Activated CD8-positive, alpha-beta memory T cell treated with anti-CD3 and anti-CD28 coated beads for 1 hour (primary cell): ENCODE measurements at places on chromosomes 2 and 18.

GRCh38 chr2:158918452-158918851 is 50.0 kb upstream of the TANC1 start:
- no peak for DNase-seq

DNA sequence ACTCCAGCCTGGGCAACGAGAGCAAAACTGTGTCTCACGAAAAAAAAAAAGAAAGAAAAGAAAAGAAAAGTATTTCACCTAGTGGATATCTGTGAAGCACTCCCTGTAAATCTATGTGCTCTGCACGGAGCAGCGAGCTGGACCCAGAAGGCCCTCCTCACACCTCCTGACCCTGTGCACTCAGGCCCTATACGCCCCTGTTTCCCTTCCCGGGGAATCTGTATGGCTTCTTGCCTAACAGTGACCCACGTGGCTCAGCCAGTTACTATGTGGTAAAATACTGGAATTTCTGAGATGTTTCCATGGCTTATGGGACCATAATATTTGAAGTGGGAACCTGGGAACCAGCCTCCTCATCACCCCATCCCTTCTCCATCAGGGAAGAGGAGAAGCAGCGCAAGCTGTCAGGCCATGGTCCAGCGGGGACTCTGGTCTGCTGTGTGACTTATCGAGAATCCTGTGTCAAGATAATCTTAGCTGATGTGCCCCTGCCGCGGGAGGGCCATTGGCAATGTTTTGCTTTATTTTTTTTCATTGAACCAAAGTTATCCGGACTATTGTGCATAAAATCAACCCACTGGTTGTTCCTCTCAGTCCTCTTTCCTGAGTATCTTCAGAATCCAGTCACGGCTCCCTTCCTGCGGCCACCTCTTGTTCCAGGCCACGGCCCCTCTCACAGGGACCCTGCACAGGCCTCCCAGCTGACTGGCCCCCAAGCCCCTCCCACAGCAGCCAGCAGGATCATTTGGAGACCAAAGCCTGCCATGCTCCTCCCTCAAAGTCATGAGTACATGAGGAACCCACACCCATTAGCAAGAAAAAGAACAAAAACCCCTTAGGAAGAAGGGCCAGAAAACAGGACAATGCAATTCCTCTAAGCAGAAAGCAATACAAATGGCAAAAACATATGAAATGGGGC is 30.6 kb downstream of the SDC1 start:
- DNase-seq = no peak

DNA sequence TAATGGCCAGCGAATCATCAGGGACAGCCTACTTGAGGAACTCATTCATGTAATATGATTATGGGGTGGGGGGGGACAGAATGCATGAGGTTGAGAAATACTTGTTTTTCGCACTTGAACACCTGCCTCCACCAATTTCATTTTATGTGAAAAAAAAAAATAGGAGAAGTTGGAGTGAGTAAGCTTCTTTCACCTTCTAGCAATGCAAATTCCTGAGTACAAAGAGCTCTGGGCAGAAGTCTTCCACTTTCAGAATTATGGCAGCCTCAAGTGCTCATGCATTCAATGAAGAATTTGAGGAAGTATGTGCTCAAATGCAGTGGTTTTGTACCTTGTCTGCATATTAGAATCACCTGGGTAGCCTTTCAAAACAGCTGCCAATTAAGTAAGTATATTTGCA is 40.1 kb upstream of the GPD2 start:
- no peak for DNase-seq

DNA sequence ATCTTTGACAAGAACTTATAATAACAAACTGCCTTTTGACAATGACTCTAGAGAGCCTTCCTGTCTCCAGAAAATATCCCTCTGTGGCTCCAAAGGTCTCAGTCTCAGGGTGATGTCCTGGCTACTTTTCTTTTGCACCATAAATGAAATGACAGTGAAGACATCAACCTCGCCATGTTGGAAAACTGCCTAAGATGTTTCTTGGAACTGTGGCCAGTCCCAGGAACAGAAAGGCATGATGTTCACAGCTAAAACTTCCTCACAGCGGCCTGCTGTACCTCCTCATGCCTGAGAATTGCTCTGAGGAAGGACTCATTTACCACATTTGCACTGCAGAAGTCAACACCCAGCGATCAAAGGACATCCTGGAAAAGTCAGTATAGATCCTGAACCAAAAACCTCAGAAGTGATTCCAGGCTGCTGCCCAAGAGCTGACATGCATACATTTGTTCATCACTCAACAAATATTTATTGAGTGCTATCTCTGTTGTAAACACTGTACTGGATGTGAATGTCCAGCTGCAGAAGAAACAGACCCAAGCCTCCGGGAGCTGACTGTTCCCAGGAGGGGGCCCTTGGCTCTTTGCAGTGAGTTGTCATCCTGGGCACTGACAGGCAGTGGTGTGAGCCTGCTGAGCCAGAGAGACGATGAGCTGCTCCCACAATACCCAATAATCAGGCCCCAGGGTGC is 64.3 kb upstream of the ACSL3 start:
- no peak for DNase-seq

DNA sequence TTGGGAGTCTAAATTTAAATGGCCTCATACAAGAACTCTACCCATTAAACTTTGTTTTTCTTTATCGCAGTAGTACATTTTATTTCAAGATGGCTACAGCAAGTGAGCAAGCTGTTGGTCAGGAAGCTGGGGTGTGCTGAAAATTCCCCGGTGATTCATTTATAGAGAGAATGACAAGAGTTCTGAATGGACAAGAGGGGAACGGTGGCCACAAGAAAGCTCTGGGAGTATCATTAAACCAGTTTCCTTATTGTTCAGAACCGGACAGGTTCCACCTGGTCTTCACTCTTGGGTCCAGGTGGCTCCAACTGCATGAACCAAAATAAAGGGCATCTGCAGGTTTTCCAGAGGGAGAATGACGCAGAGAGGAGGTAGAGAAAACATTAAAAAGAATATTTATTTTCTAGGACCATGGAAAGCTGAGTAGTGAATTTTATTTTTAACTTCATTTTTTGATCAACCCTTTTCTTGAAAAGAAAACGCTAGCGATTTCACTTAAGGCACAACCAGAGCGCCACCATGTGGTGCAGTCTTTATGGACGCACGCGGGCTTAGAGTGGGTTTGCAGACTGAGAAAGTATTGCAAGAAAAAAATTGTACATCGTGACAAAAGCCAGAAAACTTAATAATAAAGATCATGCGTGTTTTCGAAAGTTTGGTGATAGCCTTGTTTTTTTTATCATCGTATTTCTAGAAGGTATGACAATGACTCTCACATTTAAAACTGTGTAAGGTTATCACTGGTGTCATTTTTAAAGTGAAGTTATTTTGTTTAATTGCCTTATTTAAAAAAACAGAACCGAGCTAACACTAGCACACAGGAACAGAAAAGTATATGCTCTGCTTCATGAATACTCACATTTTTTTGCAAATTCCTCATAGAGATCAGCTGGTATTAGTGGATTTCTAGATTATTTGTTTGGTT is 97.9 kb upstream of the NOL4 start:
- DNase-seq = no peak

DNA sequence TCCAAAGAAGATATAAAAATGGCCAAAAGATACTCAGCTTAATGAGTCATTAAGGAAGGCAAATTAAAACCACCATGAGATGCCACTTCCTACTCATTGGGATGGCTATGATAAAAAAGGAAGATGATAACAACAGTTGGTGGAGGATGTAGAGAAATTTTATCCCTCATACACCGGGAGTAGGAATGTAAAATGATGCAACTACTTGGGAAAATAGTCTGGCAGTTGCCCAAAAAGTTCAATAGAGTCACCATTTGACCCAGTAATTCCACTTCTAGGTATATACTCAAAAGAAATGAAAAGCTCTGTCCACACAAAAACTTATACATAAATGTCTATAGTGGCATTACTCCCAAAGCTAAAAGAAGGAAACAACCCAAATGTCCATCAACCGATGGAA is 10.1 kb upstream of the SULT1C2 start:
- no peak for DNase-seq

DNA sequence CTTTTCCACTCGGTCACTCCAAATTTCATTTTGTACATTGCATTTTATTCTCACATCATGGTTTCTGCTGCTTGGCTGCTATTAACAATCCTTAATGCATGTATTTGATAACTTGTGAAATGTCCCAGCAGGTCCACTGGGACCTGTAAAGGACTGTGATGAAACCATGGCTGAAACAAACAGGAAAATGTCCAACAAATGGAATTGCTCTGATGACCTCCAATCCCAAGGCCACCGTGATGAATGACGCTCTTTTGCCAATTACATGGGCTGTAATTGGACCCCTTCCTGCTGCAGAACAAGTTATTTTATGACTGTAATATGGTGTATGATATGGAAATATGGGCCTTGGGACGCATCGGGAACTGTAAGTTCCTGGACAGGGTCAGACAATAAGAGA is 224.2 kb upstream of the CXCR4 start:
- DNase-seq = no peak

DNA sequence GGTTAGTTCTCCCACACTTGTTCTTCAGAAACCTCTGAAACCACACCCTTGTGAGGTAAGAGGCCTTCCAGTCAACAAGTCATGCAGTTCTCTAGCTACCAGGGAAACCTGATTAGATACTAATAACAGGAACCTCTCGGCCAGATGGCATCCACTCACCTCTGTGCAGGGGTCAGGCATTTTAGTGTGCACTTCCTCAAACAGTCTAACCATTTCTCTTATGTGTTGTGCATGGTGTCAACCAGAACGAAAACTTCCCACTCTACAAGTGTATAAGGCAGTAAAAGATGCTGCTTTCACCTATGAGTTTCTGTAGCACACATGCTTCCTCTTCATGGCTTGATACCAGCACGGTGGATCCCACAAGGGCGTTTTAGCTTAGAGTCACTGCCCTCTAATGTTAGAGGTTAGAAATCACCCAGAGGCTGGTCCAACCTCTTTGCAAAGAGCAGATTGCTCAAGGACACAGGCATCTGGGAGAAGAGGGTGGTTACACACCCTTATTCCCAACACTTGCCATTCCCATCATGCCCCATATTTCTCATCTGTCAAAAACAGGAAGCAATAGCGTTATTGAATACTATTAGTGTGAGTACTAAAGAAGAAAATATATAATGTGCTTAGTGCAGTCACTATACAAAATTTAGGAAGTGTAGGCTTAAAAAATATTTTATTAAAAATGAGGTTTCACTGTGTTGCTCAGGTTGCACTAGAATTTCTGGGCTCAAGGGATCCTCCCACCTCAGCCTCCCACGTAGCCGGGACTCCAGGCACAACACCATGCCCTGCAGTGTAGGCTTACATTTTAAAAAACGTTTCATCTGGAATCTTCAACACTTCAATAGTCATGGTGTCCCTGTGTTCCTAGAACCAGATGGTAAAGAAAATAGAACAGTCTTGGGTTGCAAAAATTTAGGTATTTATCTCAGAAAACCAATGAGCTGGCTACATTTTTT is 34.5 kb upstream of the RAB31 start:
- DNase-seq = no peak

- DNase-seq = no peak
Measured at GRCh38 chr2:174120346-174120745, 128.0 kb downstream of the OLA1 start.

- DNase-seq = no peak
Measured at GRCh38 chr2:226869371-226869770, 33.5 kb downstream of the RHBDD1 start.

- no peak for DNase-seq
Measured at GRCh38 chr2:150232321-150232720, 255.1 kb downstream of the RND3 start.

- no peak for DNase-seq
Measured at GRCh38 chr18:45635893-45636509, 20.7 kb downstream of the SLC14A2 start.

GRCh38 chr18:6021306-6022073 is 126.2 kb upstream of the TMEM200C start:
- no peak for DNase-seq

DNA sequence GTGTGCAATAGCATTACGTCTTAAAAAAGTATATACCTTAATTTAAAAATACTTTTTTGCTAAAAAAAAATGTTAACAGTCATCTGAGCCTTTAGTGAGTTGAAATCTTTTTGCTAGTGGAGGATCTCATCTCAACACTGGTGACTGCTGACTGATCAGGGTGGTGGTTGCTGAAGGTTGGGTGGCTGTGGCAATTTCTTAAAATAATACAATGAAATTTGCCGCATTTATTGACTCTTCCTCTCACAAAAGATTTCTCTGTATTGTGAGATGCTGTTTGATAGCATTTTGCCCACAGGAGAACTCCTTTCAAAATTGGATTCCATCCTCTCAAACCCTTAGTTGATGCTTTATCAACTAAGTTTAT is 46.1 kb upstream of the ANXA4 start:
- DNase-seq = no peak

DNA sequence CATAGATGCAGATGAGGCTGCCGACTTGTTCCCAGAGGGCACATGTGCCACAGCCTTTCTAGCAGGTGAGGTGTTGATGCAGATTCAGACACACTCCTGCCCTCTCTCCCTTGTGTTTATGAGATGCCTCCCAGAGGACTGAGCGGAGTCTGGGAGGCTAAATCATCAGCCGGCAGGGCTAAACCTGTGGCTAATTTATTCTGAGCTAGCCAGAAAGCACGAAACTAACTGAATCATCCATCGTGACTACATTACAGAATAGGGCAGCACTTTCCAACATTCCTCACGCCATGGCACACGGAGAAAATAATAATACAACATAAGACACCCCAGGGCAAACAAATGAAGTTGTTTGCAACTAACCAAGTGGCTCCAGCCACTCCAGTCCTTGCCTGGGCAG is 101.7 kb upstream of the FZD7 start:
- no peak for DNase-seq

GRCh38 chr2:227160164-227160563 is 3.8 kb downstream of the COL4A4 start:
- DNase-seq = no peak

DNA sequence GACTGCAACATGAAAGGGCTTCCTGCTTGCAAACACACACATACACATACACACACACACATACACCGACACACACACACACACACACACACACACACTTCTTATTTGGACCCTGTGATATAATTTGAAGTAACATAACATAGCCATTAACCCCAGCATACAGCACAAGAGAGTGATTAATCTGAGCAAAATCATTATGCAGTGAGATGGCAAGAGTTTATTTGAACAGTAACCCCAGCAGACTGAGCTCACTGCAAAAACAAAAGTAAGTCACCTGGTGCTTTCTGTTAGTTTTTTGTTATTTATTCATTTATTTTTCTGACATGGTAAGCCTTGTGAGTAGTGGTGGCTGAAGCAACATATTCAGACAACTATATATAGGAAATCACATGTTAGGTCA is 93.7 kb downstream of the NOL4 start:
- DNase-seq = no peak

GRCh38 chr2:96847586-96847985 is 3.8 kb upstream of the ANKRD23 start:
- no peak for DNase-seq

GRCh38 chr18:69865776-69866175 is 81.9 kb downstream of the CD226 start:
- no peak for DNase-seq

DNA sequence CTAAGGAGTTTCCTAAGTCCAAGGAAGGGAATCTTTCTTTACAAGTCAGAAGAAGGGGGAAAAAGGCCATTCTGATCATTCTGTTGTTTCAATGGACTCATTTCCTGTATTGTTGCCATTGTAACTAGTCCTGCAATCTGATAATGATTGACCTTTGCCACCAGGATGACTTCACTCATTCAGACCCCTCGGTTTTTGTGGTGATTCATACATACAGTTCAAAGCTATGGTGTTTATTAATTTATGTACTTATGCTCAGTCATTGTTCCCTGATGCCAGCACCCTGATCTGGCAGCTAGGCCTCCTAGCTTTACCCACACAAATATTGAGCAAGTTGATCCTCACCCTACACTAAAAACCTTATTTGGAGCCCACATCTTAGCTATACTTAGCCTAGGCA is 57.6 kb upstream of the ZNF519 start:
- no peak for DNase-seq
